ENCODE measurements at places on chromosomes 2 and 18.

DNA sequence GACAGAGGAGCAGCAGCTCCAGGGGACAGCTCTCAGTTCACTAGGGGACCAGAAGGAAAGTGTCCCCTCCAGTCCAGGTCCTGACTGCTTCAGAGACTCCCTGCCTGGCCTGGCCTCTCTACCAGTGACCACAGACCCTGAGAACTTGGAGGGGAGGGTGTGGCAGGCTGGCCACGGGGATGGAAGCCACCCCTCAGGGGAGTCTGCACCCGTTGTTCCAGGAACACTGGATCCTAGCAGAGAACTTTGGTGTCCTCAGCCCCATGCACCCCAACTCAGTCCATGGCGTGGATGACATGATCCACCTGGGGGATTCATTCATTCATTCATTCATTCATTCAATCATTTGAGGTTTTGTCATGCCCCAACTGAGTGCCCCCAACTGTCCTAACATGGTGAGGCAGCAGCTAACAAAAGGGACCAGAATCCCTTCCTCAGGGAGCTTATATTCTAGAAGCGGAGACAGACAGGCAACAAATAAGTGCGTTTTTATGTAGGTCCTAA is 31.9 kb downstream of the MYO7B start:
- DNase-seq: no peak

GRCh38 chr2:232492963-232493700 is 5.5 kb upstream of the ECEL1 start:
- DNase-seq: no peak

DNA sequence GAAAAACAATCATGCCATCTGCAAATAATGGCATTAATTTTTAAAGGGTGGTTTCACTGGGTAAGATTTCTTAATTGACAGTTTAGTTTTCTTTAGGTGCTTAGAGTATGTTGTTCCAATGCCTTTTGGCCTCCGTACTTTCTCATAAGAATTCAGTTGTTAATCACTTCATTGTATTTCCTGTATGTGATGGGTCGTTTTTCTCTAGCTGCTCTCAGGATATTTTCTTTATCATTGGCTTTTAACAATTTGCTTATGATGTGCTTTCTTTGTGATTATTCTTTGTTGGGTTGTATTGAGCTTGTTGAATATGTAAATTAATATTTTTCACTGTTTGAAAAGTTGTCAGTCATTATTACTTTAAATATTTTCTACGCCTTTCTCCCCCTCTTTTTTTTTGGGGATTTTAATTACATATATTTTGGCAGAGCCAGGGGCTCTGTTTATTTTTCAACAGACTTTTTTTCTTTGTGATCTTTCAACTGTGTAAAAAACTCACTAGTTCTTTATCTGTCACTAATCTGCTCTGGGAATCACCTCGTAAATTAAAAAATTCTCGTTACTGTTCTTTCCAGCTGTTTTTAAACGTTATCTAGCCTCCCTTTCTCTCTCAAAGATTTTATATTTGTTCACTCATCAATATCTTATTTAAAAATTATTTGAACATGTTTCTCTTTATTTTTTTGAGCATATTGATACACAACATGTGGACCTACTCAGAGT is 56.2 kb upstream of the IL1R1 start:
- DNase-seq: no peak

DNA sequence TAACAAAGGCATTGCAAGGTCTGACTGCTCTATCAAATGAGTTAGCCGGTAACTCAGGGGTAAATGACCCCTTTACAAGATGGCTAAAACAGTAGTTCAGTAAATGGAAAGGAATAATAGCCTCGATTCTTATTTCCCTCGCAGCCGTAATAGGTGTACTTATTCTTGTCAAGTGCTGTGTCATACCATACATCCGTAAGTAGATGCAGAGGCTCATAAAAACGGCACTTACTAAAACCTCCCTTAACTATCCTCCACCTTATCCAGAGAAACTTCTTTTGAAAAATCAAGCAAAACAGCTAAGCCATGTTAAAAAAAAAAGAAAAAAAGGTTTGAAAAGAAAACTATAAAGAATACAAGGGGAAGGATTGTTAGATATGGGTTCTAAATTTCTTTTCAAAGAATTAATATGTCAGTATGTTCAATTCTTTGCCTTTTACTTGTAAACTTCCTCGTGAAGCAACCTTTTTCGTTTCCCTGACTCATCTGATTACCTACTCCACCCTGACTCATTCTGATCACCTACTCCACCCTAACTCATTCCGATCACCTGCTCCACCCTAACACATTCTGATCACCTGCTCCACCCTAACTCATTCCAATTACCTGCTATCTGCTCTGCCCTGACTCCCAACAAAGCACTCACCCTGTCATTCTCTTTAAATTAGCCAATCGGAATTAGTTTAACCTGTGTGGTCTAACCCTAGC is 127.5 kb downstream of the SPAG16 start:
- DNase-seq: no peak

- no peak for DNase-seq
These were observed 531.5 kb upstream of the SALL3 start for GRCh38 chr18:78448106-78448505.

- no peak for DNase-seq
These were observed 100.6 kb downstream of the DYM start for GRCh38 chr18:49359732-49360444.

DNA sequence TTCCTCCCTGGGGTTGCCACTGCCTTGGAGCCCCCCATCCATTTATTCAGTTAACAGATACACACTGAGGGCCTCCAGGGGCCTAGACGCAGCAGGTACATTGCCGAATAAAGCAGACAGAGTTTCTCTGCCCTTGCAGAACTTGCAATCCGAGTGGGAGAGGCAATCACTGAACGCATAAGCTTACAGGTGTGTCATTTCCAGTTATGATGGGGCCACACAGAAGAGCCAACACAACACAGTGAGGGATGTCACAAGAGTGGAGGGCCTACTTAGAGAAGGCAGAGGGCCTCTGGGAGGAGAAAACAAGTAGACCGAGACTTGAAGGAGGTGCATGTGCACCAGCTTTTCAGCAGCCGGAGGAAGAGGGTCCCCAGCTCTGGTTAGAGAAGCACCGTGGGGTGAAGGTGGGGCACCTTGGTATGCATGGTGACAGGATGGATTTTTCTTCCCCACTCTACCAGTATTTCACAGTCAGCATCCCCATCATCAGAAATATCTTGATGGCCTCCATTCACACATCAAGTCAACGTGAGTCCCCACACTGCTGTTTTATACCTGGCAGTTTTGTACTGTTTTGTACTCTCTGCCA is 150.9 kb downstream of the SMAD7 start:
- no peak for DNase-seq

DNA sequence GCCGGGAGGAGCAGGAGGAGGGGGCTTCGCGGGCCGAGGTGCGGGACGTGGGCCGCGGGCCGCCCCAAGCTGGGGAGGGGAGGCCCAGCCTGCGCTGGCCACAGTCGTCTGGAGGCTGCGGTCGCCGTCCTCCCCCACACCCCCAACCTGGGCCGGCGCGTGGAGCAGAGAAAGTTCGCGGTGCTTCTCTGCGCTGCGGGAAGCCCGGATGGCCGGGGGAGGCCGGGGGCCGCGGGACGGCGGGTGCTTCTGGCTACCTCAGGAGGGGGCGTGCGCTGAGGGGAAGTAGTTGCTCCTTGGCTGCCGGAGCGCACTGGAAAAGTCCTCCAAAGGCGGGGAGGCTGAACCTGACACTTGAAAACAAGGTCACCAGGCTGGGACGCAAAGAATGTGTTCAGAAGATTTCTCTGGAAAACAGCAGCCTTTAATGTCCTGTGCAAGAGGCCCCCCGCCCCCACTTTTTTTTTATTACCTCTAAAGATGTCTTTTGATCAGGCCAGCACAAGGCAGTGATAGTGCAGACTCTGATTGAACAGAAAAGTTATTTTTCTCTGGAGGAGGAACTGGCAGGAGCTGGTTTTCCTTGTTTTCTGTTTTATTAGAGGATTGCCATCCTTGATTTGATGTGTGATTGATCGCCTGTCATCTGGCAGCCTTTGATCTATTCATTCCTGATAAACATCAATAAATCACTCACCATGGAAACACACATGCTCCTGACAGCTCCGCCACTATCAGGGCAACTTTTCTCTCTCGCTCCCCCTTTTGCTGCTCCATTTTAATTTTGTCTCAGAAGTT is 1.6 kb downstream of the TSHZ1 start:
- DNase-seq: no peak

DNA sequence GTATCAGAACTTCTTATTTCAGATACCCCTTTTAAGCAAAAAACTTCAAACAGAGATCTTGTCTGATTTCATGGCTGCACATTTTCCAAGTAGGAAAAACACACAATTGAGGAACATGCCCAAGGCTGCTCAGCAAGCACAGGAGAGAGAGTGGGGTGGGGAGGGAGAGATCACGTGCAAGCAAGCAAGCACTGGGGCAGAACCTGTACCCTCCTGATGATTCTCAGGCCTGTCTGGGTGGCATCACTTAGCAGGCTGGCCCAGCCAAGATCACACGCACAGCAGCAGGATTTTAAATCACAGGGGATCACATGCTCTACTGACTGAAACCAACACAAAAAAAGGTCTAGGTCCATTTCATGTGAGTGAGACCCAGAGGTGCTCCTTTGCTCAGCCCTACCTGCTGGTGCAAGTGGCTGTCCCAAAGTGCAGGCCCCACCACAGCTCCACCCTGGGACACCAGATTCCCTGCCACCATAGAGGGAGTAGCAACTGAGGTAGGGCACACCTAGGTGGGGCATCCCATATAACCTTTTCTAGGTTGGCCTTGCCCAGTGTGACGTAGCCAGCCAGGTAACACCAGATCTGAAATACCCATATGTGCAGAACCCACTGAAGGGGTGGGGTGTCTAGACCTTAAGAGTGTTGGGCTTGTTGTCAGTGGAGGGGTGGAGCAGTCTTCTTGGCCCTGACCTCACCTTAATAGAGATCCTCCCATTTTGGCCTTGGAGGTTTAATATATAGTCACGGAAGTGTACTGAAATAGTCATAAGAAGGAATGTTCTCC is 1.8 kb upstream of the LYPD6B start:
- DNase-seq: no peak

DNA sequence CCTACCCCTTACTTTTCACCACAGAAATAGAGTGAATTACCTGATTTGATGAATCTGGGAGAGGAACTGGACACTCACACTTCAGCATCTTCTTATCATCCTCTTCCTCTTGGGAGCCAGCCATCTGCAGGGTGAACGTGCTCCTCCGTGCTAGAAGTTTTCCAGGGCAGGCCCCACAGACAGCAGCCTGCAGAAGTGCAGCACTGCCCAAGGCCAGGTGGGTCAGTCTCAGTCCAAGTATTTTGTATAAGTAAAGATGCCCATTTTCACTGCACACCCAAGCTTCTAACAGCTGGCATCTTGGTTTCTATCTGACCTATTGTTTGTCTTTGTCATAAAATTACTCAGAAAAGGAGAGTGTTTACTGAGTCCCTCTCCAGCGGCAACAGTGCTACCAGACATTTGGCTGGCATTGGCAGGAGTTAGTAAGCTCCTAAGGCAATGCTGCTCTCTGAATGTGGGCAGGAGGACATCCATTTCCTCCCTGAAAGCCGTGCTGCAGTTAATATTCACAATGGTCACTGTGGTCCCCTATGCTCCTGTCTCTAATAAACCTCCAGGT is 222.6 kb upstream of the CTAGE1 start:
- no peak for DNase-seq

- DNase-seq: peak; percentile 37
These were observed 2.6 kb downstream of the BAZ2B start for GRCh38 chr2:159613651-159614285.

GRCh38 chr2:239291475-239292350 is 109.1 kb downstream of the HDAC4 start:
- DNase-seq: no peak

- DNase-seq: peak; percentile 98
These were observed at the start of gene TMEFF2 for GRCh38 chr2:192194866-192195547. TSS of gene TMEFF2 (minus strand) at chr2:192194933. CDS start at chr2:192194524, 409 bp downstream.

DNA sequence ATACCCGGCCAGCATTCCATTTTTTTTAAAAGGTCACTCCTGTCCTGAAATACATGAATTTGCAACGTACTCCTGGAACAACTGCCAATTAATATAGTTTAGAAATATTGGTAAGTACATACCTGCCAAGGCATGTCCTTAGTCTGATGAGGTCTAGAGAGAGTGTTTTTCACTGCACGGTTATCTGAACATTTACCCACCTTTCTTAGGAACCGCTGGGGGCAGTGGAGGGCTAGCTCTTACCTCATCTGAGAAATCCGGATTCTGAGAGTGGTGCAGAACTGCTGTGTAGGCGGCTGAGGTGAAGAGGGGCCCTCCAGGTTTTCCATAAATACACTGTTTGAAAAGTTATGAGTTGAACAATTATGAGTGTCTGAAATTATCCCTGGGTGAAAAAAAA is 133.1 kb upstream of the CCDC195 start:
- DNase-seq: no peak

DNA sequence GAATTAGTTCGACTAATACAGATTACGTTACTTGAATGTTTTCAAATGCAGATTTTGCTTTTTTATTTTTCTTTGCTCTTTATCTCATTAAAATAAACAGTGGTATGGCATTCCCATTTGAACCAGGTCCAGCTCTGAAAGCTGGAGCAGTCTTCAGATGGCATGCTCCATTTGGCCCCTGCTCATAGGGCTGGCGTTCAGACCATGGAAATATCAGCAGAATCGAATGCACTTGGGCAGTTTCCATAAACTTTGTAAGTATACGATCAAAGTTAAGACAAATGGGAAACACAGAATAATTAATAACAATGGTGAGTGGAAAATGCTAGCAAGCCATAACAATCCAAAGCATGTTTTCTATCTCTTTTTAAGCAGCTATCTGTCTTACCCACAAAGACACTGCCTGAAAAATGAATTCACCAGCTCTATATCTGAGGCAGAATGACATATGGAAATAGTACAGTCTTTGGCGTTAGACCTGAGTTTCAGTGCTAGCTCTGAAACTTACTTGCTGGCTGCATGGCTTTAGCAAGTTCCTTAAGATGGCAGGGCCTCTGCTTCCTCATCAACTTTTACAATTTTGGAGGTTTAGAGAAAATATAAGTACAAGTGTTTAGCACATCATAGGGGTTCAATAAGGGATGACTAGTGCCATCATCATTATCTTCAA is 131.6 kb downstream of the BCL2 start:
- no peak for DNase-seq

GRCh38 chr2:176085120-176085788 is 1.5 kb upstream of the EVX2 start:
- DNase-seq: no peak

DNA sequence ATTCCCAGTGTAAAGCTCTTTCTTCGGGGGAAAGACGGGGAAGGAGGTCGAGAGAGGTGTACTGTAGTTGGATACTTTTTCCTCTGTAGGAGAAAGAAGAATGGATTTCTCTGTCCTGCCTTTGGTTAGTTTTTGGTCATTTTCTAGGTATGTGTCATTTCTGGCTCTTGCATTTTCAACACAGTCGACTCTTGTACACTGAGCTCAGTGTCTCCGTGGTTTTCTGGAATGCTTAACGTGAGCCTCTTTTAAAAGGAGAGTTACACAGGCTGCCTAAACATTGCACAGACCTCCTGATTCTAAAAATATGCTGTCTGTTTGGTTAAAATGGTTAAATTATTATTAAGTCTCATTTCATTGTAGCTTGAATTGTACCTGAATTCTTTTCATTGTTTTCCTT is 21.8 kb upstream of the GLS start:
- DNase-seq: no peak

- no peak for DNase-seq
These were observed 14.8 kb upstream of the MTERF4 start for GRCh38 chr2:241116606-241117560.

All from NCI-H2227 treated with DMSO at 0.1 percent for 48 hours (cell line).